ENCODE measurements at places on chromosomes 7 and 10. TPM values are rescaled to one million over a fixed set of nuclear protein-coding genes. Genes with fewer than 3 reads are reported as not detected.

Gene TACR2
- total RNA-seq = 64.3 TPM

Gene ZNHIT1
- 77.1 TPM for total RNA-seq

Gene TBXAS1
- 31.3 TPM for total RNA-seq

DNA sequence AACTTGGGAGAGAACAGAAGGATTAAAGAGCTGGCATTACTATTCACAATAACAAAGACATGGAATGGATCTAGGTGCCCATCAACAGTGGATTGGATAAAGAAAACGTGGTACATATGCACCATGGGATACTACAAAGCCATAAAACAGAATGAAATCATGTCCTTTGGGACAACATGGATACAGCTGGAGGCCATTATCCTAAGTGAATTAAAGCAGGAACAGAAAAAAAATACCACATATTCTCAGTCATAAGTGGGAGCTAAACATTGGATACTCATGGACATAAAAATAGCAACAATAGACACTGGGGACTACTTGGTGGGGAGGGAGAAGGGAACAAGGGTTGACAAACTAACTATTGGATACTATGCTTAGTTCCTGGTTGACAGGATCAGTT lies 133.2 kb upstream of the ITGB1 start:
- H3K36me3 ChIP-seq = no peaks in the 10 kb centered on the region
- peaks cover 4% of the 10 kb centered on the region for H3K4me1 ChIP-seq
- H3K27ac ChIP-seq = no peak overlapping the region
- no peak overlapping the region for H3K4me3 ChIP-seq

GRCh38 chr10:69446229-69446628 lies 5.0 kb upstream of the TSPAN15 start:
- H3K4me3 ChIP-seq = no peak overlapping the region
- H3K27me3 ChIP-seq = no peaks in the 10 kb centered on the region
- no peak for DNase-seq
- peak overlapping the region; percentile 30 for H3K27ac ChIP-seq
- no peaks in the 10 kb centered on the region for H3K36me3 ChIP-seq
- H3K4me1 ChIP-seq = peaks cover 15% of the 10 kb centered on the region

DNA sequence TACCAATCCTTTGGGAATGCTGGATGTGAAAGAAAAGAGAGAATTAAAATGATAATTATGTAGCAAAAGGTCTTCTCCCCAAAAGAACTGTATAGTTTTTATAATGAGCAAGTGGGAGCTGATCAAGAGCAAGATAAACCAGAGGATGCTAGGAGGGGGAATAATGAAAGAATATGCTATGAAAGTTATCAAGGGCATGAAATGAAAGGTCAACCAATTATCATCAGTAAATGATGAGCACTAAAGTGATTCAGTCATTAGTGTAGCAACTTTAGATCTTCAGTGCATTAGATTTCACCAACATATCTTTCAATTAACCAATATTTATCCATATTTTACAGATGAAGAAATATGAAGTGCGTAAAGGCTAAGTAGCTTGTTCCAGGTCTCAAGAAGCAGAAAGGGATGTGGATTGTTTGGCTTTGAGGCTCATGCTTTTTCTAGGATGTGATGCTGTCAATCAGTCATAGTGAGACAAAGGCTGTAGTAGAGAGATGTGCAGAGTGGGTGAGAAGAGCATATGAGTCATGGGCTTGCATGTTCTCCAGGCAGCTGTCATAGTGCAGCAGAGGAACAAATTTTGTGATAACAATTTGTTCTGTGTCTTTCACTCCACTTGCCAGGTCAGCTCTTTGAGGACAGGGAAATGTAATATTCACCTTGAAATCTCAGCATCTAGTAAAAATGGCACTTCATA lies 5.7 kb upstream of the OR2F2 start:
- no peak overlapping the region for H3K4me3 ChIP-seq
- H3K36me3 ChIP-seq = no peaks in the 10 kb centered on the region
- no peaks in the 10 kb centered on the region for H3K4me1 ChIP-seq
- no peak for DNase-seq
